WERI-Rb-1 (cell line): ENCODE measurements at places on chromosomes 11 and 22.

DNA sequence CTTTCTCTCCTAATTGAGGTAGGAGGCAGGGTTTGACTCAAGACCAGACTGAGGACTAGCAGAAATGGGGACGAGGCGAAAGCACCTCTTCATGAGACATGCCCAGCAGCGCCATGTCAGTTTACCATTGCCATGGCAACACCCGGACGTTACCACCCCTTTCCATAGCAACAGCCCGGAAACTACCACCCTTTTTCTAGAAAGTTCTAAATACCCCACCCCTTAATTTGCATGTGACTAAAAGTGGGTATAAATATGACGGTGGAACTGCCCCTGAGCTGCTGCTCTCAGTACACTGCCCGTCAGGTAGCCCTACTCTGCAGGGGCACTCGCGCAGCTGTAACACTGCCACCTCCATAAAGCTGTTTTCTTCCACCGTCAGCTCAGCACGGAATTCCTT, 5.9 kb upstream of the RAC2 start:
- DNase-seq: peak; percentile 2

DNA sequence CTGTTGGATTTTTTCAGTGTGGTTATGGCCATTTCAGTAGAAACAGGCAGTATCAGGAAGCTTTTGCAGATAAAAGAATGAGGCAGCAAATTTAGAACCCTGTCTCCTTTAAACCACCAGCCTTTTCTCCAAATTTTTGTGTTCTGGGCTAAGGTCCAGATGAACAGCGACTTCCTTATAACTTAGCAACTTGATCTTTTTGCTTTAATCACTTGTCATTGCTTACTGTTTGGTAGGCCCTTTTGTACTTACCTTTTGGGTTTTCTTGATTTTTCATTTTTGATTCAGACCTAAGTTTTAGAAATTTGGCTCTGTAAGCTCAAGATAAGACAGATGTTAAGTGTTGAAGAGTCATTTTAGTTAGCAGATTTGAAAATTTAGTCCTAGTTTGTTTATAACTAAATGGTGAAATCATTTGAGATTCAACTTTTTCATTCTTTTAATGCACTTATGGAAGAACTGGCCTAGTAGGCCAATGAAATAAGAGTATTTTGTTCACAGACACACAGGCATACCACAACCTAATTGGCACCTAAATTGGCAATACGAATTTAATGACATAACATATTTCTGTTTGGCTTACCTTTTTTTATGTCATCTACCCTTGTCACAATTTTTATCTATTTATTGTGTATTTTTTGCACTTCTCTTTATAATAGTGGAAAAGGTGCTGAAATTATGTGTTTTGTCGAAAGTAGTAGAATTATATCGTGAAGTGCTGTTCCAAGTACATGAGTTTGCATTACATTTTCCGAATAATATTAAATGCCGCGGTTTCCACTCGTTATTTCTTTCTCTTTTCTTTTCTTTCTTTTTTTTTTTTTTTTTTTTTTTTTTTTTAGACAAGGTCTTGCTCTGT, 2.1 kb downstream of the RTN3 start:
- DNase-seq: no peak

DNA sequence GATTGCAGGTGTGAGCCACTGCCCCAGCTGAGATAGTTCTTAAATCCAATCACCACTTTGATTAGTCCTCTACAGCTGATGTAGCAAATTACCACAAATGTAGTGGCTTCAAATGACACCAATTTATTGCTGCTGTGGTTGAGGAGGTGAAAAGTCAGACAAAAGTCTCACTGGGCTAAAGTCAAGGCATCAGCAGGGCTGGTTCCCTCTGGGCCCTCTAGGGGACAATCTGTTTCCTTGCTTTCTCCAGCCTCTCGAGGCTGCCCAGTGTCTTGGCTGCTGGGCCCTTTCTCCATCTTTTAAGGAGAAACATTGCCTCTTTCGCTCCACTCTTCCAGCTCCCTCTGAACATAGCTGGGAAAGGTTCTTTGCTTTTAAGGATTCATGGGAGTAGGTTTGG, 50.5 kb upstream of the SHANK2 start:
- DNase-seq: no peak

GRCh38 chr11:75249704-75250103, 9.1 kb downstream of the TPBGL start:
- peak; percentile 5 for DNase-seq

DNA sequence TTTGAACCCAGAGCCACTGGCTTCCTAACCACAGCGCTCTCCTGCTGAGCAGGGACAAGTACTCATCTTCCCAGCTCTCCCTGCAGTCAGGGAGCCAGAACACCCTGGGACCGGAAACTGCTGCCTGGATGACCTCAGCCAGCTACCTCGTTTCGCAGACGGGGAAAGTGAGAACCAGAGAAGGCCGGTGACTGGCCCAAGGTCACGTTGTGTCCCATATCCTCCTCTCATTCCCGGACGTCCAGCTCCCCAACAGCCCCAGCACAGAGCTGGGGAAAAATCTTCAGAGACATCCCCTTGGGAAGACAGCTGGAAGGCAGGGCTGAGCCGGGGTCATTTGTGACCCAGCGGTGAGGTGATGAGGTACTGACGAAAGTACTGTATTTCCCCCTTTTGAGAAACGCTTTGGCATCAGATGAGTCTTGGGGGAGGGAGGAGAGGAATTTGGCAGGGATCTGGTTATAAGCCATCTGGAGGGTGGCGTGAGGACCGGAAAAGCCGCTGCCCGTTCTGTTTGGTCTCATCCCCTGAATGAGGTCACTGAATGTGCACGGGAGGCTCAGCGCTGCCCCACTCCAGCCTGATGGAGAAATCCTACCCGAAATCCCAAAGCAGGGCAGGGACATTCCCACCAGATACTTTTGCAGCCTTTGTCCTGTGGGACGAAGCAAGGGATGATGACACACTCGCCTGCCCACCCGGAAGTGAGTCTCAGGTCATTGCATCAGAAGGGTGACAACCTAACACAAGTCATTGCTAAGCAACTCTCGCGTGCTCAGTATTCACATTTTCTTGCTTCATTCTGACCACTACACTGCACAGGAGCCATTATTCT, 41.1 kb downstream of the LIF start:
- peak; percentile 22 for DNase-seq

GRCh38 chr11:27388001-27388400, 25.0 kb upstream of the CCDC34 start:
- no peak for DNase-seq

DNA sequence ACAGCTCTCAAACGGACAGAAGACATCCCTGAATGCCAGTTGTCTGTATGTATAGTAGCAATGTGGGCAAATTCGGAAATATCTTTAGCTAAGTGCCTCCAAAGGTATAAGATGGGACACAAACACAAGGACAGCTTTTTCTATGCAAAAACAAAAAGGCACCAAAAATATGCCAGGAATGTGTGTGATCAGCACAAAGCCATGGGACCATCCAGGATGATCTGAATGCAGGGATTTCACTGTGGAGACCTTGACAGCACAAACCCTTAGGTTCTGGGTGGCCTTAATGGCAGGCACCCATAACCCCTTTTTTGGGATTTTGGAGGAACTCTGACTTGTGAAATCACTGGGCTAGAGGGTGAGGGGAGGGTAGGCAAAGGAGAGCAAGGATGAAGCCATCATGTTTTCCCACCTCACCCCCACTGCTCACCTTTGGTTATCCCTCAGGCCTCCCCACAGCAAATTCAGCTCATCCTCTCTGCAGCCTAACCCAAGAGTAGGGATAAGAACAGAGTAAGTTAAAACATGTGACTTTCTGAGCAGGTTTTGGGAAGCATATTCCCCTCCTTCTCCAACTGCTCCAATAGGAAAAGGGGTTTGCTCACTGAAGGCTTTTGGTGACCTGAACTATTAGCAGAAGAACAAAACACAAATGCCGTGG, 154.6 kb downstream of the SNX19 start:
- no peak for DNase-seq

DNA sequence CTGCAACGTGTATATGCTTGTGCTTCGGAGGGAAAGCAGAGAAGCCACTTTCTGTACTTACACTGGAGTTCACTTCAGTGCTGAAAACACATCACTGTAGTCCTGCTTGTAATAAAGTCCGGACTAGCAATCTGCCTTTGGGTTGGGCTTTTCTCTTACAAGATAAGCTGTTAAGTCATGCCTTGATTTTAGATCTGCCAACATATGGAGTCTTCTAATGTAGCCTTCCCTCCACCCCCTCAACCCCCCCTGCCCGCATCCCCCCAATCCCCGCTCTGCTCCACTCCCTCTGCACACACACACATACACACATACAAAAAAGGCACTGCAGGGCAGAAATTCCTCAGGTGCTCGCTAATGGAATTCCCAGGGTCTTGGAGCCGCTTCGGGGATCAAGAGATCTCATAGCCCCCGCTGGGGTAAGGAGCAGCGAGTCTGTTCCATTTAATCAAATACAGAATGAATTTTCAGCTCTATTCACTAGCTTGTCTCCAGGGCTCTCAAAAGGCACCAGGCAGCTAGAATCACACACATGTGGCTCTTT, 3.4 kb downstream of the CDON start:
- DNase-seq: peak; percentile 62

DNA sequence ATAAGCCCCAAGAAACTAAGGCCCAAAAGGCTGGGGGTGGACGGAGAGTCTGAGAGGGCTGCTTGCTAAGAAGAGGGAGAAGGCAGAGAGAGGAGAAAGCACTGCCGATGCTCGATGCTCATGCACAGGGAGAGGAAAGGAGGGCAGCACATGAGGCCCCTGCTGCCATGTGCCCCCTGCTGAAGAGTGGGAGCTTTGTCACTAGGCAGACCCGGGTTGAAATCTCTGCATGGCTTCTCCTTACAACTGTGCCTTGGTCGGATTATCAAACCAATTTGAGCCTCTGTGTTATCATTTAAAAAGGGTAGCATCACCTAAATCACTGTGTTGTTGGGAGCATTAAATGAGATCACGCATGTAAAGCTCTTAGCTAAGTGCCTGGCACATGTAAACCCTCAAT, 330.5 kb downstream of the NXPE2 start:
- peak; percentile 73 for DNase-seq

- DNase-seq: no peak
These were observed 50.2 kb upstream of the CCDC34 start for GRCh38 chr11:27413218-27413617.

- DNase-seq: no peak
These were observed 193.0 kb downstream of the MSANTD4 start for GRCh38 chr11:105829084-105829483.

- no peak for DNase-seq
These were observed 6.2 kb upstream of the MPEG1 start for GRCh38 chr11:59218893-59219292.

GRCh38 chr11:134476435-134477021, 64.5 kb upstream of the B3GAT1 start:
- DNase-seq: no peak

GRCh38 chr11:78954261-78954660, 379.6 kb upstream of the NARS2 start:
- DNase-seq: no peak

DNA sequence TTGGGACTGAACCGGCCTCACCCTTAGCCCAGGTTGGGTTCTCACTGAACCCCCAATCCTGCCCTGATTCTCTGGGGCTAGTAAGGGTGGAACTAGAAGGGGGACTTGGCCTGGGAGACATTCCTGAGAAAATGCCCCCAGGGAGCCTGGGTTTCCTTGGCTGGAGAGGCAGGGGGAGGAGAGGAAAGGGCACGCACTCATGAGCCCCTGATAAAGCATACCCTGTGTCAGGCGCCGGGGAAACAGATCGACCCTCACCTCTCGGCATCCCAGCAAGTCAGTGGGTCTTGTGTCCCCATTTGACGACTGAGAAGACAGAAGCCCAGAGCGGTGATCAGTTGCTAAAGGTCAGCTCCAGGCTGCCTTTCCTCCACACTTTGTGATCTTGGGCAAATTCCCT, 47.7 kb upstream of the RTL6 start:
- no peak for DNase-seq

DNA sequence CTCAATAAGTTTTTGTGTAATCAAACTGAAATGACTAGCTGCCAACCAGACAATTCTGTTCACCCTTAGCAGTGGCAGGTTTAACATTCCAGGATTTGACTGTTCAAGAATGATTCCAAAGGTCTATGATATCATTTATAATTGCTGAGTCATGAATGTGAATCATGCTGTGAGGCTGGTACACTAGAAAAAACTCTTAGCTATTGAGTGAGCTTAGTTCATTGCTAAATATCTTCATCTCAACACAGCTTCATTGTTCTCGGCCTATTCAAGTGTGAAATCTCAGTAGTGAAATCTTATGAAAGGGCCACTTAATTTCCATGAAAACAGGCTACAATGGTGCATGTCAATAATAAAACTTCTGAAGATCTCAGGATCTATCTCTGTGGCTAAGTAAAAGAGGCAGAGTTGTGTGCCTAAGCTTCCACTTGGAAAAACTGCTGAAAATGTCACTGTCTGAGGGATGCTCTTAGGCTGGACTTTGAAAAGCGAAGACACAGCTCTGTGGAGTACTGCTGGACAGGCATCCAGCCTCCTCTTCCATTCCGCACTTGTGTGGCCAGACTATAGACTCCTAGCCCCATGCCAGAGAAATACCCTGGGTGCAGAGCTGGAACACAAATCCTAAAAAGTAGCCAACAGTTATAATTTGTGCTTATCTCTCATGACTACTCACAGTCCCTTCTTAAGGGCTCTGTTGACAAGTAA, 12.8 kb downstream of the AQP11 start:
- no peak for DNase-seq

GRCh38 chr11:68411501-68411991, 49.0 kb upstream of the PPP6R3 start:
- no peak for DNase-seq

DNA sequence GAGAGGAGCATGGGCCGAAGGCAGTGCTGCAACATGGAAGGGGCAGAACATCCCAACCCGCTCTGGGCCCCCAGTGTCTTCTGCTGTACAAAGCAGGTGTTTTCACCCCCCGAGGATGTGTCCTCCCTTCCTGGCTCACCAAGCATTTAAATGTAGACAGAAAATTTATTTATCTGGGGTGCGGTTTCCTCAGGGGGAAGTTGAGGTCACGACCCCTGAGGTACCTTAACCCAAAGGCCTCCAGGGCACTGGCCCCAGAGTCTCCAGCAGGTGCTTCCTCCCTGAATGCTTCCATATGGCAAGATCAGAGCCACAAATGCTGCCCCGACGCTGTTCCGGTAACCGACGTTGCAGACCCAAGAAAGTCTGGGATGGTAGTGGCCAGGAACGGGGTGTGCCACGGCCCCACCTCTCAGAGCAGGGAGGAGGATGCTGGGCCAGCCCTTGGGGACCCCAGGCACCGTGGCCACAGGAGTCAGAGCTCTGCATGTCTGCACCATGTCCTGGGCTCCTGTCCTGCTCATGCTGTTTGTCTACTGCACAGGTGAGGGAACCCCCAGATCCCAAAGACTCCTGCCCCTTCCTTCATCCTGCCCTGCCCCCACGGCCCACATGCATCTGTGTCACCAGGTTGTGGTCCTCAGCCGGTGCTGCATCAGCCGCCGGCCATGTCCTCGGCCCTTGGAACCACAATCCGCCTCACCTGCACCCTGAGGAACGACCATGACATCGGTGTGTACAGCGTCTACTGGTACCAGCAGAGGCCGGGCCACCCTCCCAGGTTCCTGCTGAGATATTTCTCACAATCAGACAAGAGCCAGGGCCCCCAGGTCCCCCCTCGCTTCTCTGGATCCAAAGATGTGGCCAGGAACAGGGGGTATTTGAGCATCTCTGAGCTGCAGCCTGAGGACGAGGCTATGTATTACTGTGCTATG, at the start of gene VPREB1:
TSS of gene VPREB1 (plus strand) at position 471 of the 935 bp plus-strand sequence. CDS start at position 499, 28 bp downstream.
- no peak for DNase-seq

DNA sequence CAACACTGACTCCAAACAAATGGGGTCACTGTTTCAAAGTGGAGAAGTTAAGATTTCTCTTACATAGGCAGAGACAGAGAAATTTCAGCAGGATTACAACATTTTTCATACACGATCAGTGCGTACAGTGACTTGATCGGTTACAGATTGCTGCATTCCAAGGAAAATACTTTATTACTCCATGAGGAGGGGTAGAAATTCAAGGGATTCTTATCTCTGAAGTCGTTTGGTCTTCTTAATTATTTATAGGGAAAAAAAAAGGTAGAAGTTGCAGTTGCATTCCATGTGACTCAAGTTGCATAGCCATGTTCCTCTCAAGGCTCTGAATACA, 10.7 kb upstream of the SMIM38 start:
- no peak for DNase-seq
